ENCODE measurements at places on chromosomes 12 and 14. TPM values are rescaled to one million over a fixed set of nuclear protein-coding genes. Genes with fewer than 3 reads are reported as not detected.

GRCh38 chr12:120061575-120062214, 54.9 kb downstream of the RAB35 start:
- no peak for DNase-seq
- H3K27ac ChIP-seq, result no peak overlapping the region
- no peaks in the 10 kb centered on the region for H3K27me3 ChIP-seq
- no peaks in the 10 kb centered on the region for H3K4me1 ChIP-seq
- H3K36me3 ChIP-seq, result no peaks in the 10 kb centered on the region
- H3K4me3 ChIP-seq, result no peak overlapping the region

Gene ADAM21
- total RNA-seq, result not detected

DNA sequence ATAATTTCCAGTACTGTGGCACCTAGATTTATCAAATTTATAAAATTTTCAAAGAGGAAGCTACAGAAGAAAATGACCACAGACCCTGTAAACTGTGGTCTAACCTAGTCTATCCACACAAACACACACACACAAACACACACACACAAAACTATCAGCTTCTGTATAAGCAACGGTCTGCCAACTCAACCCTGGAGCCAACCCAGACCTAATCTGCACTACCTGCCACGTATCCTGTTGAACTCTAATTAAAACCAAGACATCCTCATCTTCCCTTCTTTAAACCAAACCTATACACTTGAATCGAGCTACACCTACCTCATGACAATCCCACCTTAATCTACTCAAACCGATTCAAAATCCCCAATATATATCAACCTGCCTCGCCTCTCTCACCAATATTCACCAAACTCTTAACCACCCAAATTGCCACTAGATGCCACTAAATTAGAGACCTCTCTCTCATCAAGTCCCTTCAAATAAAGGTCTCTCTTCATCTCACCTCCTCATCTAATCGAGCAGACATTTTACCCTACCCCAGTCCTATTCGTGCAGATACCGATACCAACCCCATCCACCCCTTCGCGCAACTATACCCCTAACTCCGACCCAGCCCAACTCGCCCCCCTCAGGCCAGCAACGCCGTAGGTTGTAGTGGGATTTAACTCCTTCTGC, 808 bp downstream of the ACIN1 start:
- H3K27me3 ChIP-seq, result no peaks in the 10 kb centered on the region
- H3K4me1 ChIP-seq, result peaks cover 56% of the 10 kb centered on the region
- peak overlapping the region; percentile 94 for H3K27ac ChIP-seq
- peak overlapping the region; percentile 86 for H3K4me3 ChIP-seq

- H3K27ac ChIP-seq, result no peak overlapping the region
- no peaks in the 10 kb centered on the region for H3K4me1 ChIP-seq
- no peaks in the 10 kb centered on the region for H3K27me3 ChIP-seq
- DNase-seq, result no peak
- H3K36me3 ChIP-seq, result no peaks in the 10 kb centered on the region
Measured at GRCh38 chr14:32298346-32298745, 30.8 kb upstream of the AKAP6 start.

- H3K27ac ChIP-seq, result no peak overlapping the region
- H3K27me3 ChIP-seq, result no peaks in the 10 kb centered on the region
- H3K36me3 ChIP-seq, result no peaks in the 10 kb centered on the region
- no peaks in the 10 kb centered on the region for H3K4me1 ChIP-seq
Measured at GRCh38 chr14:21686468-21686867, 12.8 kb upstream of the OR4E1 start.

Gene SELPLG
- 10.4 TPM for total RNA-seq
